ENCODE measurements at places on chromosomes 7 and 10.

GRCh38 chr10:62076891-62077290, 175.4 kb downstream of the ARID5B start:
- no peak for DNase-seq

DNA sequence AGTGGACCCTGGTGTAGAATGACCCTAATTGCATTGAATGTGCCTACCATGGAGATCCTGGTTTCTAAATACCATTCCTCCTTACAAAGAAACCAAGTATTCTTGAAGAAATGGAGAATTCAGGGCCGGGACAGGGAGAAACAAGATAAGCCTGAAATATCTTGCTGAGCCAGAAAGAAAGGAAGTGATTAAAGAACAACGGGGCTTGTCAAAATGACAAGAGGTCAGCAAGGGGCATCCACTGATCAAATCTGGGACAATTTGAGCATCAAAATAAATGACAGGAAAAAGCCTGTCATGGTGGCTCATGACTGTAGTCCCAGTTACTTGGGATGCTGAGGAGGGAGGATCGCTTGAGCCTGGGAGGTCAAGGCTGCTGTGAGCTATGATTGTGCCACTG, 8.1 kb downstream of the ABHD11 start:
- no peak for DNase-seq

- DNase-seq: no peak
Measured at GRCh38 chr7:102093599-102094315, 192.9 kb upstream of the SH2B2 start.

- DNase-seq: peak; percentile 68
Measured at GRCh38 chr10:30529373-30529998, 95.5 kb downstream of the MAP3K8 start.

DNA sequence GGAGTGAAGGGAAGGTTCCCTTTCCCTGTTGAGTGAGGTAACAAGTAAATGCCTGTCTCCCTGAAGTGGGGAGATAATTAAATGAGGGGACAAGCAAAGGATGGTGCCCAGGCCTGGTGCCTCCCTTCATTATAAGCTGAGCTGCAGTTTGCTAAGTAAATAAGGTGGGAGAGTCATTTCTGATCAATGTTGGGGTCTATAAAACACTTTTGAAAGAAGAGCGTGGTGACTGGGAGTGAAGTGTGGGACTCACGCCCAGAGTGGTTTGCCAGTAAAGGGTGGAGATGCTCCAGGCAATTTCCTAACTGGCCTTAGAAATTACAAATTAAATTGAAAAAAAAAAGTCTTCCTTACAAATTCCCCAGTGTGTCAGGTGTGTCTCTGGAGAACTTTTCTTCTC, 9.6 kb upstream of the GPR15LG start:
- no peak for DNase-seq

DNA sequence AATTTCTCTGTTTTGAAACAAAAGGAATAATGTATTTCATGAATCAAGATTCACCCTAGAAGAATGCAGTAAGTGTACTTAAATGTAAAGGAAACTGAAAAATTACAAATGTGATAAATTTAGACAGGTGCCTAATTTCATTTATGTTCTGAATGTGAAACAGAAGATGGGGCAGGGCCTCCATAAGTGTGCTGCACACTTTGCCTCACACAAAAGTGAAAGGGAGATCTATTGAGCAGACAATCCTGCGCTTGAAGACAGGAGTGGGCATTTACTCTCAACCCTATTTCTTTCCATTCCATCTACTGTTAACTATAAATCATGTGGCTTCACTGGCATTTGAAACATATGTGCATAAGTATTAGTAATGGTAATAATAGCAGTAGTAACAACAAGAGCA, 36.2 kb downstream of the GNG11 start:
- DNase-seq: no peak

DNA sequence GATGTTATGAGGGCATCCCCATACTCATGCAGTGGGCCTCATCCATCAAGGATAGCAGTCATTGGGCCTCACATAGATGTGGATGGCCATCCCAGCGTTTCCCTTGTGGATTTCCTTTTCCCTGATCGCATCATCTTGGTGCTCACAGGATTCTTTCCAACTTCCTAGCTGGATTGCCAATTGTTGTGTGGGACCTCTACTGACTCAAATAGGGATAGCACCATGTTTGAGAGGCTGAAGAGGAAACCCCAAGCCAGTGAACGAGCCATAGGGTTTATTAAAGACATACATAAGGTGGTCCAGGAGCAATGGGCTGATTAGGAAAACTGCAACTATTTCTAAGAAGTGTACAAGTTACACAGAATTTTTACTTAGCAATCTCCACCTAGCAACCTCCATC, 21.8 kb downstream of the ASZ1 start:
- no peak for DNase-seq

DNA sequence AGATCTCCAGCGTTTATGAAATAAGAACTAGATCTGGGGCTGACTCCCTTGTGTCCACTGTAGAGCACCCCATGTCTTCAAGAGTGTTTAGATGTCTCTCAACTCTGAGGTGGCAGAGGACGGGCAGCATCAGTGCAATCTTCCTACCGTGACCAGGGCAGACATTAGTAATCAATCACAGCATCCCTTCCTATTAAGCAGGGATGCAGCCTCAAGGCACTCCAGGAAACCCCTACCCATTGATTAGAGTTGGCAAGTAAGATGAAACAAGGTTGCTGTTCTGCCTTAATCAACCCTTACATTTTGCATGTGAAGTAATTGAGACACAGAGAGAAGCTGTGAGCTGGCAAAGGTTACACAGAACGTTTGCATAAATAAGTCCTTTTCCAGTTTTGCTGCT, 283.7 kb upstream of the ZMIZ1 start:
- no peak for DNase-seq

Measured in stimulated activated naive CD4-positive, alpha-beta T cell treated with Interleukin-2 at 50 U/mL for 16 hours (primary cell).